Cardiac atrium fibroblast (primary cell): ENCODE measurements at places on chromosomes 11 and 22. TPM values are rescaled to one million over a fixed set of nuclear protein-coding genes. Genes with fewer than 3 reads are reported as not detected.

Gene IL17REL
- not detected in 2 replicates for total RNA-seq

Gene NPAS4
- total RNA-seq, result not detected in 2 replicates

Gene IGLL1
- total RNA-seq, result not detected in 2 replicates

Gene OR2AT4
- not detected in 2 replicates for total RNA-seq

Gene SEC14L3
- total RNA-seq, result not detected in 2 replicates

Gene GAB2
- total RNA-seq, result 6.3 and 6.7 TPM in 2 replicates

Gene MRGPRX3
- total RNA-seq, result not detected in 2 replicates

Gene RIMBP3B
- total RNA-seq, result 0.16 TPM in 1 of 2 replicates, not detected in the other

Gene OR5P2
- not detected in 2 replicates for total RNA-seq

Gene CRYAB
- 50.5 and 78.7 TPM in 2 replicates for total RNA-seq

Gene TPBGL
- total RNA-seq, result 0.16 and 0.18 TPM in 2 replicates

Gene RASGRP2
- total RNA-seq, result 3.4 and 5.6 TPM in 2 replicates

Gene CRYBB3
- total RNA-seq, result not detected in 2 replicates

Gene RASL10A
- total RNA-seq, result not detected in 2 replicates

Gene ENTHD1
- not detected in 2 replicates for total RNA-seq

Gene TH
- total RNA-seq, result not detected in 2 replicates

Gene IL18BP
- 0.72 and 1.6 TPM in 2 replicates for total RNA-seq

Gene GSTT2
- total RNA-seq, result not detected in 2 replicates

Gene MYO7A
- 0.16 and 0.90 TPM in 2 replicates for total RNA-seq

Gene CALCA
- total RNA-seq, result not detected in 2 replicates

Gene FOLH1
- not detected in 2 replicates for total RNA-seq

Gene PLAAT3
- total RNA-seq, result 10.2 and 20.0 TPM in 2 replicates

Gene SLC37A2
- total RNA-seq, result 0.16 and 0.18 TPM in 2 replicates

Gene TUBA8
- 0.72 and 0.97 TPM in 2 replicates for total RNA-seq

Gene PPP1CA
- 172 and 194 TPM in 2 replicates for total RNA-seq
